ENCODE measurements at places on chromosomes 4 and X.

DNA sequence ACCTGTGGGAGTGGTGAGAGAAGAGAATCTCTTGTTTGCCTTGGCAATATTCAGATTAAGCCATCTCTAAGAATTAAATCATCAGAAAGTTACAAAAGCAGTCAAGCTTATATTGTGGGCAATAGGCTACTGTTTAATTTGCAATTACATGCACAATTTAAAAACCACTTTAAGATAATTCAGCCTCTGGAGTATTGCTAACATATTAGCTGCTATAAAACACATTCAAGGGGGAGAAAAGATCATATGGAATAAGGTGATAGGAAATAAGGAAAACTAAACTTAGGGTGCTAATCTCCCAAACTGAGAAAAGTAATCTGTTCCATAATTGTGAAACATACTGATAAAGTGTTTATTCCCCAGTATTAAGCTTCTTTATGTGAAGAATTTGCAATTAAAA, 103.9 kb downstream of the ARAP2 start:
- no peak for DNase-seq

- DNase-seq, result no peak
Measured at GRCh38 chr4:17557880-17558279, 19.1 kb upstream of the LAP3 start.

DNA sequence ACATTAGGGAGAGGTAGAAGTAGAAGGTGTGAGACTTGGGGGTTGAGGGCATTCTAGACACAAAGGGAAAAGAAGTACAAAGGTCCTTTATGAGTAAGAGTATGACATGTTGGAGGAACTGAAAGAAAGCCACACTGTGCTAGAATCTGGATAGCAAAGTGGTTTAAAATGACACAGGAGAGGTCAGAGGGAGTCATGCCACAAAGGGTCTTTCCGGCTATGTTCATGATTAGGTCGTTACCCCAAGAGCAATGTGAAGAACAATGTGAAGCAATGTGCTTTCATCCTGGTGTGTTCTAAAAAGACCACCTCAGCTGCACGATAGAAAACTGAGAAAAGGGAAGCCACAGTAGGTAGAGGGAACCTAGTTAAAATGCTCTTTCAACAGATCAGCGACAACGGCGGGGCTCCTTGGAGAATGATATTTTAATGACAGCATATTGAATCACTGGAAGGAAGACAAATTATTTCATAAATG, 29.2 kb downstream of the SMIM14 start:
- no peak for DNase-seq

DNA sequence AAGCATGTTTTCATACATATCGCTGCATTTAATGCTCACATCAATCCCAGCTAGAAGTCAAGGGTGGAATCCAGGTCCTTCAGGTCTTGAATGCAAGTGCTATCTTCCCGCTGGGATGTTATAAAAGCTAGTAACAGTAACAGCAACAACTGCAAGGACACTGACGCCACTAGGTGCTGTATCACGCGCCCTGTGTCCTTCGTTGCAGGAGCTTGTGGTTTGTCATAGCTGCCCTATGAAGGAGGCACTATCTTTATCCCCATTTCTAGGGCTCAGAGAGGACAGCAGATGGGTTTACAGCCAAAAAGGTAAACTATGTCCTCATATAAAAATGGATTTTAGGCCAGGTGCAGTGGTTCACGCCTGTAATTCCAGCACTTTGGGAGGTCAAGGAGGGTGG, 202.9 kb downstream of the NSUN7 start:
- no peak for DNase-seq

DNA sequence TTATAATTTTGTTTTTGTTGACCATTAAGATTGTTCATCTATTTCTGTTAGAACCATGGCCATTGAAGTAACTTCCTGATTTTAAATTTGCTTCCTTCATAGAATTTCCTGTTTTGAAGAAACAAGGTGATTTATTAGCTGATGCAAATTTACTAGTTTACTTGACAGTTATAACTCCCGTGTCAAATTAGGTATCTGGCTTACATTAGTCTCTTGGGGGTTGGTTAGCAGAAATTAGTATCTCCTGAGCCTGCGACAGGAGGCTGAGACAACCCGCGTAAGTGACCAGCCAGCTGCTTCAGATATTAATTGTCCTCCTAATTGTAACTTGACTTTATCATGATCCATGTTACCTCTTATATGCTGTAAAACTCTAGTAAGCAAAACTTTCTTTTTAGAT, 154.3 kb downstream of the CFAP299 start:
- no peak for DNase-seq

DNA sequence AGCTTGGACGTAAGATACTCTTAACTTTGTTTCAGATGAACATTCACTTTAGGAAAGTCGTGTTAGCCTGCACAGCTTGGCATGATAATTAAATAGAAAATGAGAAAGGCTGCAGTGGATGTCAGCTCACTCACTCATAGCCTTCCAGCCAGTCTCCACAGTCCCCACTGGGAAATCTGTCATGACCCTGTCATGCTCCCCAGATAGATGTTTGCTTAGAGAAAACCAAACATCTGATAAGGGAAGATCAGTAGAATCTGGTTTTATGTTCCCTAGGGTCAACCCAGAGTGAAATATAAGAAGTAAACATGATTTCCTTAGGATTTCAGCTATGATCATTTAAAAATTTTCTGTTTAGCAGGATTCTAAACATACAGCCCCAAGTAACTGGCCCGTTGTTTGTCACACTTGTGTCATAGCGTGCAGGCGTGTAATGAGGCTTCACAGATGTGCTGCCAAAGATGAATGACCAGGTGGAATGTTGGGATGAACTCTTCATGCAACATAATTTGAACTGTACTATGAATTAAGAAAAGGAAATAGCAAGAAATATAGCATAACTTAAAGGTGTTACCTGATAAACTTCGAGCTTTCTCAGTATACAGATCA, 180.1 kb downstream of the BANK1 start:
- no peak for DNase-seq

DNA sequence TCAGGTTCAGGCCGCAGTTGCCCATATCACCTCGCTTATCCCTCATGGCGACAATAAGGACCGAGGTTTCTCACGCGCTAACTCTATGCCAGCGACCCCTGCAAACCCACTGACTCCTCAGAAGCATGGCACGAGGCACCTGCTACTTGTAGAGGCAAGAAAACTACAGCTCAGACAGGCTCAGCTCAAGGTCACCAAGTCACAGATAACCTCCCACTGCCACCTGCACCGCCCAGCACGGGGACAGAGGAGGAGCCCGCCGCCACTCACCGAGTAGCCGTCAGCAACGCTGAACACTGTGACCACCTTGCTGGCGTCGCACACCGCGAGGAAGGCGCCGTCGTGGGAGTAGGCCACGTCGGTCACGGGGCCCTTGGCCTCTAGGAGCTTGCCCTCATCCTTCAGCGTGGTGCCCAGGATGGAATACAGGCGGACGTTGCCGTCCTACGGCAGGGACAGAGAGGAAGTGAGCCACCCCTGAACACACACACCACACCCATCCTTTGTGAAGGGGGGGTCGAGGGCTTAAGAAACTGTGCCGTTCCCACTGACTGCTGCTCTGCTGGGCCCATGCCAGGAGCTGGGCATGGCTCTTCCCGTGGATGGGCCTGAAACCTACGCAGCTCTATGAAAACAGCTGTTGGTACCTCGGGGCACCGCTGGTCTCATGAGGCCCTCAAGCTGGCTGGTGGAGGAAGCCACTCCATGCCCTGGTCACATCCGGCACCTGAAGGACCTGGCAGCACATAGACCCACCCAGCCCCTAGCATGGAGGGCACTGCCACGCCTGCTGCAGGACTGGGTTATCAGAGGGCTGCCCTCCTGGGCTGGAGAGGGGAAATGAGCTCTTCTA, 38.9 kb downstream of the WDR1 start:
- DNase-seq, result no peak

DNA sequence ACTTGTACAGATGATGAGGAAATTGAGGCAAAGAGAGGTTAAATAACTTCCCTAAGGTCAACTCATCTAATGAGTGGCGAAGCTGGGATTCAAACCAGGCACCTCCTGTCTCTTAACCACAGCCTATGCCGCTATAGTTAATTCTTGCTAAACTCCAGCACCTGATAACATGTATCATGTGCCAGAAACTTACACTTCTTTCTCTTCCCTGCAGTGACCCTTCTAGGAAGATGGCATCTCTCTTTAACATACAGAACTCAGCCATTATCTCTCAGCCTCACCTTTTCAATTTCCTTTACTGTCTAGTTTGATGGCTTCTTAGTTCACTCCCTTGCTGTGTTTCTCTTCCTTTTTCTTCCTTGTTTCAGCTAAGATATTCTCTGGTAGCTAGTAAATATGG, 2.5 kb downstream of the VBP1 start:
- DNase-seq, result no peak

GRCh38 chr4:163110442-163110841, 56.2 kb downstream of the NAF1 start:
- DNase-seq, result no peak

DNA sequence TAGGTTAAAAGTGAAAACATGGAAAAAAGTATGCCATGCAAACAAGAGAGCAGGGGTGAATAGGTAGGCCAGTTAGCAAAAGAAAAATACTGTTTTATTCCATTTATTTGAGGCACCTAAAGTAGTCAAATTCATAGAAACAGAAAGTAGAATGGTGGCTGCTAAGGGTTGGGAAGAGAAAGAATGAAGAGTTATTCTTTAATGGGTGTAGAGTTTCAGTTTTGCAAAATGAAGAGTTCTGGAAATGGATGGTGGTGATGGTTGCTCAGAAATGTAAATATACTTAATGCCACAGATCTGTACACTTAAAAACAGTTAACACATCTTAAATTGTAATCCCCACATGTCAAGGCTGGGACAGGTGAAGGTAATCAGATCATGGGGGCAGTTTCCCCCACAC, 29.7 kb downstream of the PARM1 start:
- no peak for DNase-seq

DNA sequence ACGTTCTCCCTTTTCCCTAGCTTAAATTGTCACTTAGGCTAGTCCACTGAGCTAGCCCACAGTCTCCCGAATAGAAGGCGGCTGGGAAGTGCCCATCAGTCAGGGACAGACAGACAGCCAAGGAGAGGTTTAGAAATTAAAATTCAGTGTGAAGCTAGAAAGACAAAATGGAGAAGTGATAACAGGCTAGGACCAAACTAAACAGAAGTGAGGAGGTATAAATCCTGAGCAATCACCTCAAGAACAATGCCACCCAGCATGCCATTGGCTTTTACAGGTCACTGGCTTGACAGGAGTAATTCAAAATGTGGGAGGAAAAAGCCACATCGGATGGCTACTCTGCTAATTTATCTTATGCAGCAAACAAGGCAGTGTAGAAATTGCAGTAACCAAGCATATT, 138.9 kb downstream of the MAPK10 start:
- DNase-seq, result no peak
